ENCODE measurements at places on chromosomes 7 and 10.

GRCh38 chr7:73865738-73866445 lies 4.9 kb downstream of the TMEM270 start:
- peak; percentile 75 for DNase-seq

DNA sequence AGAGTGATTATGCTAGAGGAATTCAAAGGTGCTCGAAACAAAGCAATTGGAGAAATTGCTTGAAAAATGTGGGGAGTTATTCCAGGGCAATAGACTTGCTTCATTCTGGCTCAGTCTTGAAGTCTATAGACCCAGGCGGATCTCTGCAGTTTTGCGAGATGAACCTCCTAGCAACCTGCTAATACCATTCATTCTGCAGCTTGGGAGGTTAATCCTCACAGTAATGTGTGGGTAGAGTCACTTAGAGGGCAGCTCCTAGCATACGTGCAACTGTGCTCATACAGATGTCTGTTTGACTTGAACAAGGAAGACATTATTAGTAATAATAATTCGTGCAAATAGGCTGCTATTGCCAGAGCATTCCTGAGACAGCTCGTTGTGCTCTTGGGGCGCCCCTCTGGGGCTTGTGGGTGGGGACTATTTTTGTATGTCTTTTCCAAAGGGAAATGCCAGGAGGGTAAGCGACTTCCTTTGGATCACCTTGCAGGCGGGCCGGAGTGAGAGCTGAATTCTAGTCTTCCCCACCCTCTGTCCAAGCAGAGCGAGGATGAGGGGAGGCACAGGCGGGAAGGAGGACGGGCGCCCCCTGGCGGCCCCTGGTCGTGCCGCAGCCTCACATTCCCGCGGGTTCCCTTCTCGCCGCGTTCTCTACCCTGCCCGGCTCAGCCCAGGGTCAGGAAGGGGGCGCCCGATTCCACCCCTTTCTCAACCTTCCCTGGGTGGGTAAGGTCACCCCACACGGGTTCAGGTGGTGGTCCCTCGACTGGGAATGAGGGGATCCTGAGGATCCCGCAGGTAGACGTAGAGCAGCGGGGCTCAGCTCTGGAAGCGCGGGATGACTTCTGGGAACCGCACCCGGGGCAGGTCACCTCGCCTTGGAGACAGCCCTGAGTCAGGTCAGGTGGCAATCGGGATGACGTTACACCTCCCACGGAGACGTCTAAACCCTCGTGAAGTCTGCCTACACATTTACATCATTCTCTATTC lies 241.5 kb downstream of the PHTF2 start:
- peak; percentile 61 for DNase-seq

- DNase-seq: no peak
Observed at GRCh38 chr10:9449530-9449929, 1395.0 kb downstream of the GATA3 start.

DNA sequence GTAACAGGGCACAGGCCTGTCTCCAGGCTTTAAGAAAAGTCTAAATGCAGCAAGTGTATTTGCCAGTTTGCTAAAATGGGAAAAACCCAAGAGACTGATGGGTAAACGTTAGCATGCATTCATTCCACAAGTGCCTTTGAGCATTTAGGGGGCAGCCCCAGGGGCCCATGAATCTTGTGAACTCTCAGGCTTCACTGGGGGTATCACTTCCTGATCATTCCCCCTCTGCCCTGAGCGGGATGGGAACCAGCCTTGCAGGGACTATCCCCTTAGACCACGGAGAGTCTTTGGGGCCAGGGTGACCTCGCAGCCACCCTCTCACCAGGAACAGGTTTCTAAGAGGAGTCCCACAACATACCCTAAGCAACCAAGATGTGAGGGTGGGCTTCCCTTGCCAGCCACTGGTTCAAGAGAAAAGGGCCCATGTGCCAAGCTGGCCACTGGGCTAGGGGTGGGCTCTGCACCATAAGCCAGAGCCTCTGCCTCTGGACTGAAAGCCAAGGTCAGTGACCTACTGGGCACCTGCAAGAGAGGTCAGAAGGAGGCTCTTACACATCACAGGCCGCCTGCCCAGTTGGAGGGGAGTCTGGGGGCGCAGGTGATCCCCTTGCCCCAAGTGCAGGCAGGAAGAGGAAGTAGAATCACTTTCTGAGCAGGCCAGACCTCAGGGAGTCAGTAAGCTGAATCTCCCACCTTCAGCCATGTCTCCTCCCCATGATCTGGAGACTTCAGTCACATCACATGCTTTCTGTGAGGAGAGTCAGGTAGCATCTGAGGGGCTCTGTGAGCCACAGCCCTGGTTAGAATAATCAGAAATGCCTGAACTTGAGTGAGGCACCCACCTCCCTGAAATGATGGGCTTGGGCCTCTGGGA lies 75.0 kb downstream of the C10orf105 start:
- DNase-seq: no peak

DNA sequence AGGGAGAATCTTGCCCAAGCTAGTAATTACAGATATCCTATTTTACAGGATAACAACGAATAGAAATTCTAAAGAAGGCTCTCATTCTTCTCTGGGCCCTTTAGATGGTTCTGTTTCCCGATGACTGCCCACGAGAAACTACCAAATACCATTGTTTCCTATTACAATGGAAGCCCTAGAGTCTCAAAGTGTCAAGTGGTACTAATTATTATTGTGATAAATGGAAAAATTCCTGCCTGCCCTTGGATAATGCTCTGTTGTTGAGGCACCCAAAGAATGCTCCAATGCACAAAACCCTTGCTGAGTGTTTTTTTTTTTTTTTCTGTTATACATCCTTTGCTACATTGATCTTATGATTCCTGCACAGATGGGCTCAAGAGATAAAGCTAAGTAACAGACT lies 504.5 kb downstream of the XPNPEP1 start:
- DNase-seq: no peak

DNA sequence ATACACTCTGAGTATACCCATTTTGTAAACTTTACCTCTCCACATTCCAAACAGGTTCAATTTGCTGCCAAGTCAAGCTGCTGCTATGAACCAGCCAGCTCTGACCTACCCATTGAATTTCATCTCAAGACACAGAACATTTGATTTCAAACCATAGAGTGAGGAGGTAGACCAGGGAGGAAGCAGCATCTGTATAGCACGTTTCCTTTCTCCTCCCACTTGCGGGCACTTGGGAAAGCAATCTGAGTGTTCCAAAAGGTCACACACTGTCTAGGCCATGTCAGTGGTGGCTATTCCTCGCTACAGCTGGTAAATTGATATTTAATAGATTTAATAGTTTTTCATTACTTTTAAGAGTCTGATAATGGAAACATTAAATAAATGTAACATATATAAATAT lies 147.8 kb upstream of the EEPD1 start:
- peak; percentile 44 for DNase-seq

DNA sequence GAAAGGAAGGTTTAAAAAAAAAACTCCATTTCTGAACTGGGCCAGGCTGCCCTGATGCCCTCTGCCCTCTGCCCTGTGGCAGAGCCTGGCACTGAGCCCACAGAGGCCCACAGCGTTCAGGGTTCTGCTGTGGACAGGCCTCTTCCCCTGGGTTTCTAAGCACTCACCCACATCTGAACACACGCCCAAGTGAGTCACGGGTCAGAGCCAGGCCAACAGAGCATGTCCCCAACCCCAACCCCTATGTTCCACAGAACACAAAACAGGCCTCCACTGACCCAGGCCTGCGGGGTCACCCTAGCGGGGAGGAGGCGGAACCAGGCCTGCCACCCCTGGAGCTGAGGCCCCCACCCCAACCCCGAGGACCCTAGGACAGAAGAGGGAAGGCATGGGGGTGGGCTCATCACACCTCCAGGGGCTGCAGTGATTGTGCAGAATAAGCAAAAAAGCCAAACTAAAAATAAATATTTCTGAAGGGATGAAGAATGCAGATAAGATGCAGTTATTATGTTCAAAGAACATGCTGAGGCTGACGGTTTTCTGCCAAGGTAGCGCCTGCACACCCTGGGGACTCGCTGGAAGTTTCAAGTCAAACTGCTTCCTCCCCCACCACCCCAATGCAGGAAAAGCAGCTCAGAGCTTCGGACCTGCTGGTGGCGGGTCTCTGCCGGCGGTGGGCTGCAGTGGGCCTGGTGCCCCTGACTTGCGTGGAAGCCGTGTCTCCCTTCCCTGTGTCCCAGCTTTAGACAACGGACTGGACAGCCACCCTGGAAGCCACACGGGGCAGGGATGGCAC lies 5.4 kb downstream of the WDR86 start:
- peak; percentile 70 for DNase-seq

GRCh38 chr7:111198255-111198654 lies 107.3 kb downstream of the LRRN3 start:
- DNase-seq: peak; percentile 13

GRCh38 chr10:21503542-21503941 lies 21.9 kb downstream of the SKIDA1 start:
- no peak for DNase-seq

GRCh38 chr10:4708123-4708759 lies 117.8 kb upstream of the AKR1E2 start:
- DNase-seq: no peak

- no peak for DNase-seq
Observed at GRCh38 chr10:66827353-66827752, 98.5 kb upstream of the LRRTM3 start.

DNA sequence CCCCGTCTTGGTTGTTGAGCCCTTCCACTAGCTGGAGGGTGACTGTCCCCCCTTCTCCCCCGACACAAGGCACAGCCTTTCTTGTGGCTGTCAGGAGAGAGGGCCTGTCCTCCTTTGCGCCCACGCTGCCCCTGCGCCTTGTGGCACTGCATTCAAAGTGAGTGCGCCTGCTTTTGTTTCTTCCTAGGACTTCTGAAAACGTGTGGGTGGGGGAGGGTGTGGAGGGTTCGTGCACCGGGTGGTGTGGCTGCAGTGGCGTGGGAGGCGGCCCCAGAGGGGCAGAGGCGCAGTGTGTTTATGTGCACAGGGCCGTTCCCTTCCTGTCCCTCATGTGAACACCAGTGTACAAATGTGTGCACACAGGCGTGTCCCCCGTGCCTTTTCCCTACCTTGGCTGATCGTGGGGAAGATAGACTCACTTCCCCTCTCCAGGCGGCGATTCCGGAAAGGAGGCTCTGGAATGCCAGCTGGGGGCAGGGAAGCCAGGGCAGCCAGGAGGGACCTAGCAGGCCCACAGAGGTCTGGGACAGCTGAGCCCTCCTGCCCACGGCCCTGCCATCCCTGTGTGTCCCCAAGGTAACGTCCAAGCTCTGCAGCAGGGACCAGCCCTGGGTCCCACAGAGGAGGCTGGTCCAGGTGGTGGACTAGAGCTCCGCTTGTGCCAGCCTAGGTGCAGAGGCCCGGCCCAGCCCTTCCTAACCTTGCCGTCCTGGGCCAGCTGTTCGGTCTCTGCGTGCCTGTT lies 88.8 kb downstream of the LHPP start:
- no peak for DNase-seq

- no peak for DNase-seq
Observed at GRCh38 chr10:7094781-7095180, 316.1 kb downstream of the SFMBT2 start.

DNA sequence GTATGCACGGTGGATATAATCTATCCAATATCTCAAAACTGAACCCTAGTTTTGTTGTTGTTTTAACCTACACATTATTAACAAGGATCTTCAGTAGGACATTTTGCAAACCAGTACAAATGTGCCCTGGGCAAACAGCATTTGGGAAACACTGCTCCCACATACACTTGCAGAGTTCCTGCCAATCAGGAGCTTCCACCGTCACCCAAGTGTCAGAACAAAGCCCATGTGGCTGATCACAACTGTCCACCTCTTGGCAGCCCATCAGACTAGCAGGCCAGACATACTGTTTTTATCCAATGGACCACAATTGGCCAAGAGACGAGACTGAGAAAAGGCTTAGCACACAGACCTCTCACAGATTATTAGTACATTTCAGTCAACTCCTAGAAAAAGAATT lies 200.4 kb downstream of the FAM107B start:
- DNase-seq: no peak

GRCh38 chr7:94449151-94449725 lies 54.5 kb downstream of the COL1A2 start:
- peak; percentile 6 for DNase-seq
